ENCODE measurements at places on chromosomes 16 and 17. TPM values are rescaled to one million over a fixed set of nuclear protein-coding genes. Genes with fewer than 3 reads are reported as not detected.

Gene NPIPB12
- 52.7 TPM for total RNA-seq

Gene OMG
- total RNA-seq, result not detected

Gene NSRP1
- total RNA-seq, result 29.7 TPM

DNA sequence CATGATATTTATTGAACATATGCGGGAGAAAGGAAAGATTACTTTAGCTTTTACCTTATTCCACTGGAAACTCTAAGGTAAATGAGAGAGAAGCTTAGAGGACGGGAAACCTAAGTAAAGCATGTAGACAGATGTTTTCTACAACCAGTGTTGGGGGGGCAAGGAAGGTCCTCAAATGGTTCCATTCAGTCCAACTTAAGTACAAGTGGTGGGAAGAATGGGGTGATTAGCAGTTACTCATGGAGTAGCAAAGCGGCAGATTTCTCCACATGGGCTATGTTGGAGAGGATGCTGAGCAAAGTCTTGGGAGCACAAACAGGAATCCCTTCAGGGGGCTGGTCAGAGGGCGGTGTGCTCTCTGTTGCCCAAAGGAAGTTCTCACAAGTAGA, 78.6 kb downstream of the YPEL2 start:
- no peaks in the 10 kb centered on the region for H3K36me3 ChIP-seq
- no peaks in the 10 kb centered on the region for H3K27me3 ChIP-seq
- no peak for DNase-seq
- no peak overlapping the region for H3K27ac ChIP-seq

- H3K4me3 ChIP-seq, result no peak overlapping the region
- no peak for DNase-seq
- peaks cover 79% of the 10 kb centered on the region for H3K27me3 ChIP-seq
- peaks cover 2% of the 10 kb centered on the region for H3K4me1 ChIP-seq
These were observed 18.0 kb upstream of the JPH3 start for GRCh38 chr16:87584271-87584670.

DNA sequence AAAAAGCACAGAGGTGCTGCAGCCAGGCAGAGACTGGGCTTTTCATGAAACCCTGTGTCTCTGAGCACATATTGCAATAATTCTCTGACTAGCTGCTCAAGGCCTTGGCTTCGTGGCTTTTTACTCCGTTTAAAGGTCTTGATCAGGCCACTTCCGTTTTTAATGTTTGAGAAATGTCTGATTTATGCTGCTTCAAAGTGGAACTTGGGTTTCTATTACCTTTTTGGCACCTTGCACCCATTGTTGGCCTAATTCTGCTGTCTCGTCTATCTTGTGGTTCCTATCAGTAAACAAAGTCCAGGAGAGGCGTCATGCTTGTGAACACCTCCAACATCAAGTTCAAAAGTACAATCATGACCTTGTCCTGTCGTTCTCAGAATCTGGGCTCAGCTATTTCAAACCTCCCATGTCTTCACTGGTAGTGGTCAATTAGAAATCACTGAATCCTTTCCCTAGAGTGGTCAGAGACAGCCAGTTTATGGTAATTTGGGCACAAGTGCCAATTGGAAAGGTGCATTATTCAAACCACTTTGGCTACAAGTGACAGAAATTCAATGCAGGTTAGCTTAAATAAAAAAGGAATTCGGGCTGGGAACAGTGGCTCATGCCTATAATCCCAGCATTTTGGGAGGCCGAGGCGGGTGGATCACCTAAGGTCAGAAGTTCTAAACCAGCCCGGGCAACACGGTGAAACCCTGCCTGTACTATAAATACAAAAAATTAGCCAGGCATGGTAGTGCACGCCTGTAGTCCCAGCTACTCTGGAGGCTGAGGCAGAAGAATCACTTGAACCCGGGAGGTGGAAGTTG, 33.3 kb upstream of the METTL9 start:
- H3K4me3 ChIP-seq, result no peak overlapping the region
- H3K27ac ChIP-seq, result no peak overlapping the region
- no peaks in the 10 kb centered on the region for H3K36me3 ChIP-seq
- H3K4me1 ChIP-seq, result peaks cover 3% of the 10 kb centered on the region
- no peak for DNase-seq

DNA sequence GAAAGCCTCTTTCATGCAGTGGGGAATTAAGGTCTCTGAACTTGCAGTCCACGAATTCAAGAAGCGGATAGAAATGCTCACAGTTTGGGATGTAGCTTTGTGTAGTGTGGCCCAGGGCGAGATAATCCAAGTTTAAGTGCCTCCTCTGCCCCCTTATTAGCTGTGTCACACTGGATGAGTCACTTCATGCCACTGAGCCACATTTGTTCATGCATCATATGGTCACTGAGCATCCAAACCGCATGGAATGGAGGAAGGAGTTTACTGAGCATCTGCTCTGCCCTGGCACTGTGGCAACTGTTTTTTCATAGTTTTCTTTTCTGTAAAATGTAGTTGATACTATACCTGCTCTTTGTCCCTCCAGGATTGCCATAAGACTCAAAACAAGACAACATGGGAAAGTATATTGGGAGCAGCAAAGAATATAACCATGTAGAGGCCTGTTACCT, 15.1 kb upstream of the DHX8 start:
- H3K4me1 ChIP-seq, result no peaks in the 10 kb centered on the region
- no peak overlapping the region for H3K4me3 ChIP-seq
- no peak overlapping the region for H3K27ac ChIP-seq
- DNase-seq, result no peak
- H3K36me3 ChIP-seq, result no peaks in the 10 kb centered on the region
- peaks cover 3% of the 10 kb centered on the region for H3K27me3 ChIP-seq

- DNase-seq, result peak; percentile 7
- H3K4me1 ChIP-seq, result peaks cover 3% of the 10 kb centered on the region
- no peaks in the 10 kb centered on the region for H3K36me3 ChIP-seq
- no peak overlapping the region for H3K27ac ChIP-seq
These were observed 133.4 kb downstream of the OR1D5 start for GRCh38 chr17:2929881-2930533.

All from activated naive CD8-positive, alpha-beta T cell treated with anti-CD3 and anti-CD28 coated beads for 36 hours (primary cell).